GM06990 (cell line): ENCODE measurements at places on chromosomes 5 and 9.
A peak's percentile ranks its signal among the peaks of the same experiment; 100 is the strongest.

GRCh38 chr9:132488626-132489025 lies 78.6 kb downstream of the CFAP77 start:
- DNase-seq = no peak

- DNase-seq = no peak
Measured at GRCh38 chr9:91783411-91783810, 166.6 kb downstream of the ROR2 start.

DNA sequence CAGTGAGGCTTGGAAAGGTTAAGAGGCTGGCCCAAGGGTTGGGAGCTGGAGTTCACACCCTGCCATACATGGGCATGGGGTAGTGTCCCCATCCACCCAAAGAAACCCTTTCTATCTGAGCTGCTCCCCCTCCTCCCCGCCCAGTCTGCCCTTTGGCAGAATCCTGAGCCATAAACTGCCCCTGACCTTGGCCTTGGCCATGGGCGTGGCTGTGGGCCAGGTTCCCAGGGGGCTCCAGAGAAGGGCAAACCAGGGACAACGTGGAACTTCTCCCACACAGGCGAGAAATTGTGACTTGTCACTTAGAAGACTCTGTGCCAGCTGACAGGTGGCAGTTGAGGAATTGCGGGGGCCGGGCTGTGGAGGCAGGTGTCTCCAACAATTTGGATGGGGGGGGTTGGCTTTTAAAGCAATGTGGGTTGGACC lies 4.8 kb downstream of the FAM78A start:
- no peak for DNase-seq

DNA sequence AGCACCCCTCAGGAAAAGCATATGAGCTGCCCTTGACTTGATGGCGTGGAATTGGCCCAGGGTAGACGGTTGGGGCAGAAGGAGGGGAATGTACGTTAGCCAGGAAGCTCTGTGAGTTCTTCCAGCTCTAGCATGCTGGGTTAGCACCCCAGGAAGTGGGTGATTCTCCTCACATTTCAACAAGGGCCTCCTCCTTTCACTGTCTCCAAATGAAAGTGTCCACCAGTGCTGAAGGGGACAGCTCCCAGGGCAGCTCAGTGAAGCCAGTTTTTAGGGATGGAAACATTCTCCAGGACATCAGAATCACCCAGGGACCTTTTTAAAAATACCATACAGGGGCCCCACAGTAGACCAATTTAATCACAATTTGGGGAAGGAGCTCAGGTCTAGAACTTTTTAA lies 17.2 kb upstream of the AFAP1L1 start:
- DNase-seq = no peak

DNA sequence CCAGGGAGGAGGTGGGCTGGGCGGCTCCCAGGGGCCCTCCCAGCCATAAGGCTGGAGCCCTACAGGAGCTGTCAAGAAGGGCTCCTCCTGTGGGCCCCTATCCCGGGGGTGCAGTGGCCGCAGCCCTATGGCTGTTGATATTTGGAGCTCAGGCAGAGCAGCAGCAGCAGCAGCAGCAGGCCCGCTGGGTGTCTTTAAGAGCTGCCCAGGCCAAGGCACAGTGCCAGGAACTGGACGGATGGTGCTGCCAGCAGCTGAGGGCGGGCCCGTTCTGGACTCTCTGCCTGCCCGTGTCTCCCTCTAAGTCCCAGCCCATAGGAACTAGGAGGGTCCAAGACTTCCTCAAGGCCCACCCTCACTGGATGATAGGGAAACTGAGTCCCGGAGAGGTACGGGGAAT lies 3.6 kb downstream of the AK1 start:
- no peak for DNase-seq

DNA sequence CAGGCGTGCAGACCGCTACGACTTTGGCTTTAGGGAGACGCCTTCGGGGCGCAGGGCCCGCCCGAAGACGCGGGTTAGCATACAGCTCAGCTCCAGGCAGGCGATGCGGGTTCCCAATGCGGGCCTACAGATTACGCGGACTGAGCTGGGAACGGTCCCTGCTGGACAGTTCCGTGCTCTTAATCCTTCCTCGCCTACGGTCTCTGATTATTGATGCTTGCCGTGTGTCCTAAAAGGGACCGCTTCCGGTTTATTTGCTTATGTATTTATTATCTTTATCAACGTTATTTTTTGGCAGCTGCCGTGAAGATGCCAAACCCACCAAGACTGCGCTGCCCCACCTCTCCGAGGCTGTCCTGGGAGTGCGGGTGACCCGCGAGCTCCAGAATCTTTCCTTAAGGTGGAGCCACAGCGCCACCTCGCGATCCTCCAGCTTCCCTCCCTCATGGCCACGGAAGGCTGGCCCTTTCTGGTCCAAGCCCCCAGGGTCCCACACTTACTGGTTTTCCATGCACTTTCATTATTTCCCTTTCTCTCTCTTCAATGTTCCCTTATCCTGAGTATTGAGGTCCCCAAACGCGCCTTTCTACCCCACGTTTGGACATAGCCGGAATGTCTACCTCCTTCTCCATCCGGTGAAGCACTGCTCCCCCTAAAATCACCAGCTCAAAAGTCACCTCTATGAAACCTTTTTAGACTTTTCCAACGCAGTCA lies 7.0 kb upstream of the EBF1 start:
- peak; percentile 74 for DNase-seq

DNA sequence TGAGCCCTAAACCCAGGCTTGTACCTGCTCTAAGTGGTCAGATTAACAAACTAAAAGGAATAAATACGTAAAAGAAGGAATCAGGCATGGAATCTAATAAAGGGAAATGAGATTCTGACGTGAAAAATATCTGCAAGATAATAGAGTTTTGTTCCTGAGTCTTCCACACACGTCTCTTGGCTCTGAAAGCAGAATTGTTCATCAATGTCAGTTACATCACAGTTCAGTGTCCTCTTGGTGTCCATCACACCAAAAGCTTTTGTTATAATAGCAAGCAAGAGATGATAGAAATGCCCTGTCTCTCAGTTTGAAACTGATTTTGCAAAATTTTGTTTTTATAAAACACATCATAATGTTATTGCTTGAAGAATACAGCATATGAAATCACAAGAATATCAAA lies 34.7 kb upstream of the NMUR2 start:
- no peak for DNase-seq

GRCh38 chr5:91061946-91062562 lies 321.1 kb downstream of the ARRDC3 start:
- peak; percentile 7 for DNase-seq

DNA sequence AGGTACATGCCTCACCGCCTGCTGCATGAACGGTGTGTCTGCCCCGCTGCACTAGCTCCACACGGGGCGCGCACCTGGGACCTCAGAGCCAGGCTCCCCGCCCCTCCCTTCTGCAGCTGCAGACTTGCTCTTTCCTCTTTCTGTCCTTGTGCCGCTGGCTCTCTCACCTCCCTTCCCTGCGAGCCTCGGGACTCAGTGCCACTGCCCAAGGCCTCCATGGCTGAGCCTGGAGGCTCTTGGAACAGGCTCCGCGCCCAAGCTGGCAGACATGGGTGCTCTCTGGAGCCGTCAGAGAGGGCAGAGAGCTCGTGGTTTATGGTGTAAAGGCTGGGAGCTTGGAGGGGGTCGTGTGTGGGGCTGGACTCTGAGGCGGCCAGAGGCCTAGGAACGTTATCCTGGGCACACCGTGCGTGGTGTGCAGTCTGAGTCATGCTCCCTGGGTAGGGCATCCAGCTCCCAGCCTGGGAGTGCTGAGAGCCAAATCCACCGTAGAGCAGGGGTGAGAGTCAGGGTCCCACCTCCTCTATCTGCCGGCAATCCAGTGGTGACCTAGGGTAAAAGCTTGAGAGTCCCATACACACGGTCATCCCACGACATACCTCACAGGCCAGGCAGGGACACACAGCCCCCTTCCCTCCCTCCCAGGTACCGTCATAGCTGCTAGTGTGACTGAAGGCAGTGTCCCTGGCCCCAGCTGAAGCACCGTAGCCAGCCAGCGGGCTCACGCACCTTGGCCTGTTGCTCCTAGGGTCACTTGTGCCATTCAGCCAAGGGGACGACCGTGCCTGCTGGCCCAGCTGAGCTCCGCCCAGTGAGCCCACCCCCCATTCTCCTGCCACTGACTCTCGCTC lies 22.4 kb downstream of the GOLGA2 start:
- DNase-seq = no peak

- DNase-seq = no peak
Measured at GRCh38 chr5:8341406-8341805, 472.5 kb downstream of the MTRR start.

- DNase-seq = no peak
Measured at GRCh38 chr5:170315154-170315553, 17.6 kb upstream of the LCP2 start.

GRCh38 chr9:120350596-120350995 lies 229.4 kb downstream of the CDK5RAP2 start:
- no peak for DNase-seq

DNA sequence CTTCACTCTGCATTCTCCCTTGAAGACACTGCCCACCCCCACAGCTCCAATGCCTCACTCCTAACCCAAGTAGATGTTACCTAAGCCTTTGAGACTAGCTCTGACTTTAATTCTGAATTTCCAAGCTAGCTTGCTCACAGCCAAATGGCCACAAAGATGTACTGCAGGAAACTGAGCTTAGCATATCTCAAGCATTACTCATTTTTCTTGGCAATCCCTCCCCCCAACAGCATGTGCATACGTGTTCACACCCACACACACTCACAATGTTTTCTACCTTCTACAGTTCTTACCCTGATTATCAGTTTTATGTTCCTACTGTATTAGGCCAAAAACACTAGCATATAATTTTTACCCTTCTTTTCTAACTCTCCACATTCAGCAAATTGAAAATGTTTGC lies 13.7 kb upstream of the GRIA1 start:
- DNase-seq = no peak

DNA sequence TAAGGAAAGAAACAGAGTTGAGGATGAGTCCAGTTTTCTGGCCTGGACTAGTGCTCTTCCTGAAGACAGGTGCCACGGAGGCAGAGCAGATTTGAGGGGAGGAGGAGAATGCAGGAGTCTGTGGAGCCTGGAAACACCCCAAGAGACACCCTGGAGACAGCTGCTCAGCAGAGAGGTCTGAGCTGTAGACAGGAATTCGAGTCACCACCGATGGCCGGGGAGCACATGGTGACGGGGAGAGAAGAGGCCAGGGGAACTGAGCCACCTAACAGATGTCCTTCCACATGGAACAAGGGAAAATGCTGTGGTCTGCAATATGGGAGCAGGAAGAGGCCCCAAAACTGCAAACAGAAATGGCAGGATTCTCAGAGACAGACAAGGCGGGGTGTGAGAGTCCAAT lies 22.9 kb downstream of the CPLX2 start:
- no peak for DNase-seq

GRCh38 chr9:98885575-98886295 lies 58.0 kb upstream of the COL15A1 start:
- DNase-seq = no peak

GRCh38 chr5:104952876-104953275 lies 1390.3 kb upstream of the NUDT12 start:
- DNase-seq = no peak

DNA sequence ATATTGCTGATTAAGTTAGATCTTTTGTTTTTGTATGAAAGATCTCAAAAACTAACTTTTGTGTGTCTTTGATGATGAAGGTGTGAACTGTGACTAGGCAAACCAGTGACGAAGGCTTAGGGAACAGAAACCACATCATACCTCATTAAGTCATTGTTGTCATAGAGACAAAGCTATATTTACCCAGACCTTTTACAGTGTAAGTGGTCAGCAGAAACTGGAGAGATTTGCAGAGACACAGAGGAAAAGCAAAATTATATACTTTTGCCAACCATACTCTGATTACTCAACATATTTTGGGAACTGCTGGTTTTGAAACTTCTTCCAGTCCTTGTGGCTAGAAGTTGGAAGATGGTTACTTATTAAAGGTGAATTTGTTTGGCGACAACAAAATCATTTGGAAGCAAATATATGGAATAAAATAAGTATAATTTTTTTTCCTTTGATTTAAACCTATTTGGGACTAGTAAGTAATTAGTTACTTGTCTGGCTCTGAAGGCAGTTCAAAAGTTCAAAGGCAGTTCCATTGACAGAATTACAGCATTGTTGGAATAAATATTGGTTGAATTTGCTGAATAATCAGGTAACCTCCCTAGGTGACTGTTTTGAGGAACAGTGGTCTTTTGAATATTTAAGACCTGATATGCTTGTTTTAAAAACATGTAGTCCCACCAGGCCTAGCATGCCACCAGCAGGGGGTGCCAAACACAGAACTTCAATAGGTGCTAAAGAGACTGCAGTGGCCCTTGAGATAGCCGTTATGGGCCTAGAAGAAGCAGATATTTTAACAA lies 103.8 kb downstream of the RPS23 start:
- DNase-seq = peak; percentile 62

DNA sequence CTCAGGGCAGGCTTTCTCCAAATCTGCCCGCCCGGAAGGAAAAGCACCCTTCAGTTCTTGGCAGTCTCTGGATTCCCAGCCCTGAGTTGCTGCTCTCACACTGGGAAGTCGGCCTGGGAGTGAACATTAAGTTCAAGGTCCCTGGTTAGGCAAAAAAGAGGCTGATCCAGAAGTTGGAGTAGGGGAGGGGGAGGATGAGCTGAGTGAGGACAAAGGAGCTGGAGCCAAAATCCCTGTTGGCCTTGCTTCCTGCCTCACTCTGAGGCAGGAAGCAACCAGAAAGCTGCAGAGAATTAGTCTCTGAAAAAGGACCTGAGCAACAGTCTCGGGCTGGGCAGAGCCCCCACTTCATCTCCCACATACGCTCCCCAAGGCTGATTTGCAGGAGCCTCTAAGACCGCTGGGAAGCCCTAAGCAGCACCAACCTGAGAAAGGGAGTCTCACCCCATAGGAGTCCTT lies 15.0 kb upstream of the RPS14 start:
- DNase-seq = no peak

- no peak for DNase-seq
Measured at GRCh38 chr9:99000476-99001395, 57.0 kb downstream of the COL15A1 start.

DNA sequence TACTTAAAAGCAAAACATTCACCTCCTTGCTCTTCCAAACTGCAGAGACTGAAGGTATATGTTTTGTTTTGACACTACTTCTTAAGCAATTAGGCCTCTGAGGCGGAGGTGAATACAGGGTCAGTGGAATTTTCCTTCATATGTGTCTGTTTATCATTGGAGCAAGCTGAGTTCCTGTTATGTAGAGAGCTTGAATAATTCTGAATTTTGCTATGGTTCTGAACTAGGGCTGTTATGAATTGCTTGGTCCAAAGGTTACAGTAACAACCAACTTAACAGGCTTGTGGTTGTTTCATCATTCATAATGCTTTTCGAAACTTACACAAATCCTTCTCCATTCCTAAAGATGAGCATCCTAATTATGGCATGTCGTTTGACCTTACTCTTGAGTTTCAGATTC lies 444.6 kb upstream of the MEF2C start:
- DNase-seq = no peak

GRCh38 chr5:122053181-122054109 lies 24.6 kb downstream of the LOX start:
- DNase-seq = no peak

DNA sequence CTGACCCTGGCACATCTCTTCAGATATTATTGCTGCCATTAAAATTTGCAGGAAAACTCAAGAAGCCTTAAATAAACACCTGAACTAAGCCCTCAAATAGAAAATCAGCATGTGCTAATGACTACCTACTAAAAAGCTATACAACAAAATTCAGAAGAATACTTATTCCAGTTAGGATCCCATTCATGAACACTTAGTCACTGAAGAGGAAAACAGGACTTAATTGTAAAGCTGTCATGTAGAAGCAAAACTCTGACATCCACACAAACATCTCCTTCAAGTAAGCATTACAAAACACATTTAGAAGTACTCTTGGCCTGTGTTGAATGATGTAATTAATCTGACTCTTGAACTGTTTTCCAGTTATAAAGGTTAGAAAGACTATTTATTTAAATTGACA lies 19.9 kb downstream of the ELL2 start:
- no peak for DNase-seq
